ENCODE measurements at places on chromosomes 12 and 14. TPM values are rescaled to one million over a fixed set of nuclear protein-coding genes. Genes with fewer than 3 reads are reported as not detected.

Gene PLEKHG7
- total RNA-seq: not detected

Gene GCH1
- total RNA-seq: 2.7 TPM

Gene IL26
- total RNA-seq: not detected

Gene KRT72
- total RNA-seq: not detected

Gene SLC6A15
- not detected for total RNA-seq

Gene KRT81
- total RNA-seq: not detected

Gene TMTC3
- total RNA-seq: 7.8 TPM

Gene RAD51AP1
- 1.9 TPM for total RNA-seq

Gene COQ5
- total RNA-seq: 44.7 TPM

GRCh38 chr12:93109551-93110203 is 180.6 kb upstream of the EEA1 start:
- no peak for DNase-seq

GRCh38 chr12:122917507-122918121 is 21.7 kb upstream of the VPS37B start:
- DNase-seq: peak; percentile 52

- DNase-seq: no peak
Measured at GRCh38 chr12:92921877-92922276, 7.2 kb downstream of the EEA1 start.

DNA sequence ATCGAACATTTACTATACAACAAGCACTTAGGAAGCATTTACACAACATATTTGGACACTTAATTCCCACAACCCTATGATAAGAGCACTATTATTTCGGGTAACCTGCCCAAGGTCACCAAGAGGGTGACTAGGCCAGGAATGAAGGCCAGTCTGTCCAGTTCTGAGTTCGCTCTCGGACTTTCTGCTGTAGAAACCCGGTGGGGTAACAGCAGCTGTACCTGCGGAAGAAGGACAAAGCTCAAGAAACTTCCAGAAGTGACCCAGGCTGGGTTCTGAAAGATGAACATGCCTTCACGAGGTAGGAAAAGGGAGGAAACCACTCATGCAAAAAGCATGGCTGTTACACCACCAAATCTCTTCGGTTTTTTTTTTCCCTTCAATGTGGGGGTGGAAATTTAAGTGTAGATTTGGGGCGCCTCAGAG is 10.8 kb downstream of the PLA2G1B start:
- DNase-seq: no peak

DNA sequence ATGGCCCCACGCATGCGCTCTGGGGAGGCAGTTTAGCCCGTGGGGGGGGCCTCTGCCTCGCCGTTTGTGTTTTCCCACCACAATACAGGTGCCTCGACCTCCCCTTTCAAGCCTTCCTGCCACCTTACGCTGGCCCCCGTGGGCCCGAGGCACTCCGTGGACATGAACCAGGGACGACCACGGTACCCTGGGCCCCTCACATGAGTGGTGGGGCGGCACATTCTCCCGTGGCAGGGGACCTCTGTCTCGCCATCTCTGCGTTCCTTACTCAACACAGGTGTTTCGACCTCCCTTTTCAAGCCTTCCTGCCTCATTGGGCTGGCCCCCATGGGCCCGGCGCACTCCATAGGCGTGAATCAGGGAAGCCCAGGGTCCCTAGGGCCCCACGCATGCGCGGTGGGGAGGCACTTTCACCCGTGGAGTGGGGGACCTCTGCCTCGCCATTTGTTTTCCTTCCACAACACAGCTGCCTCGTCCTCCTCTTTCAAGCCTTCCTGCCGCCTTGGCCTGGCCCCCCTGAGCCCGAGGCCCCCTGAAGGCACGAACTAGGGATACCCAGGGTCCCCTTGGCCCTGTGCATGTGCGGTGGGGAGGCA is 339.5 kb downstream of the ALG10 start:
- no peak for DNase-seq

- DNase-seq: no peak
Measured at GRCh38 chr12:65935906-65936901, 111.9 kb downstream of the HMGA2 start.

DNA sequence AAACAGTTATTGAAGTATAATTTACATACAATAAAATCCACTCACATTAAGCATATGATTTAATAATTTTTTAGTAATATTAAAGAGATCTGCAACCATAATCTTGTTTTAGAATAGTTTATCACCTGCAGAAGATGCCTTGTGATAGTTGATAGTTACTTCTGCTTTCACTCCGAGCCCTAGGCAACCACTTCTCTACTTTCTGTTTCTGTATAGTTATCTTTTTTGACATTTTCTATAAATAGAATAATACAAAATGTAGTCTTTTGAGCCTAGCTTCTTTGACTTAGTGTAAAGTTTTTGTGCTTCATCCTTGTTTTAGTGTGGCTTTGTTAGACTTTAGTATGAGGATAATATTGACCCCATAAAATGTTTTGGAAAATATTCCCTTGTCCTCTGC is 111.0 kb downstream of the MNAT1 start:
- DNase-seq: no peak

DNA sequence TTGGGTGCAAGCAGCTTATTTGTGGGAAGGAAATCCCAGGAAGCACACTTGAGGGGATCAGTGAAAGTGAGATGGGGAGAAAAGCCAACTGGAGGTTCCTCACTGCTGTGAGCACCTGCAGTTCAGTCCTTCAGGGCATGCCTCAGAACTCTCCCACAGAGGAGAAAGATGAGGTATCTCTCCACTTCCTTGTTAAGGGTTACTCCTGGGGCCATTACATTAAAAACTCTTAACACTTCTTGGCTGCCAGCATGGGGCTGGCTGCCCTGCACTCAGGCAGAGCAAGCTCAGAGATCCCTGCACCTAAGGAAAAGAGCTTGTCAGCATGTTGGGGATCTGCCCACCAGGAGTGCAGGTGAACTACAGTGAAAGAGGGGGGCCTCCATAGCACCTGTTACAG is 28.8 kb downstream of the FERMT2 start:
- DNase-seq: no peak

DNA sequence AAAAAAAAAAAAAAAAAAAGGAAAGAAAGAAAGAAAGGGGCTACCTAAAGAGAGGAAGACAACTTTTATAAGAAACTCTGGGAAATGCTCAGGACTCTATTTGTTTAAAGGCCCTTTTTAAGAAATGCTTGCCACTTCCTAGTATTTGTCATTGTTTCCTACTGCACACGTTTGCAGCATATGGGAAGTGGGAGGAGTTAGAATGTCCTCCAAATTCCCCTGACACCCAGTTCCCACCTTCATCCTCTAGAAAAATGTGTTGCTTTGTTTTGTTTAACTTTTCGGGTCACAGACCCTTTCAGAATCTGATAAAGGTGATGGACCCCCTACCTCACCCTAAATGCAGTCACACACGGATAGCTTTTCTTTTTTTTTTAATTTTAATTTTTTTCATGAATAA is 40.8 kb downstream of the NINJ2 start:
- DNase-seq: no peak

DNA sequence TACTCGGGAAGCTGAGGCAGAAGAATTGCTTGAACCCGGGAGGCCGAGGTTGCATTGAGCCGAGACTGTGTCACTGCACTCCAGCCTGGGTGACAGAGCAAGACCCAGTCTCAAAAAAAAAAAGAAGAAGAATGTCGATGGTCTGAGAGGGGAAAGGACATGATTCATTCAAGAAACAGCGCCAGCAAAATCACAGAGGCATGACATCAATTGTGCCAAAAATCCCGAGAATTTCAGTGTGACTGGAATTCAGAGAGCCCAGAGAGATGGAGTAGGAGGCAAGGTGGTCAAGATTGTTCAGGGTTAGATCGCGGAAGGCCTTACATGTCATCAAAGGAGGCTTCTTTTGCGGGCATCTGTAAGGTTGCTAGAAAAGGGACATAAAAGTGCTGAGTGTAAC is 483.3 kb downstream of the VRK1 start:
- no peak for DNase-seq

GRCh38 chr12:131371401-131372170 is 339.3 kb upstream of the SFSWAP start:
- no peak for DNase-seq

DNA sequence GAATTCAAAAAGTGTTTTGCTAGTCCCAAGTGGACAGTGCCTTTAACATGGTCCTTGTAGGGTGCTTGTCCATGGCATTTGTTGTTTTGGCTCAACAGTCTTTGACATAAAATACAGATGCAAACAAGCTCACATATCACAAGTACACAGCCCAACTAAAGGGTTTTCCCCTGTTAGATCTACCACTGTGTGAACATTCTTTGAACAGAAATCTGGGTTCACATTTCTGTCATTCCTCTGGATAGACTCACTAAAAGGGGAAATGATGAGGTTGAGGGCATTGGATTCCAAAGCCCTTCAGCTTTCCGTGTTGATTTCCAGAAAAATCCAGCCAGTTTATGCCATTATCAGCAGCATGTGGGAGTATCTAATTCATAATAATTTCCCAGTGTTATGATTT is 54.1 kb downstream of the EP400 start:
- DNase-seq: no peak

DNA sequence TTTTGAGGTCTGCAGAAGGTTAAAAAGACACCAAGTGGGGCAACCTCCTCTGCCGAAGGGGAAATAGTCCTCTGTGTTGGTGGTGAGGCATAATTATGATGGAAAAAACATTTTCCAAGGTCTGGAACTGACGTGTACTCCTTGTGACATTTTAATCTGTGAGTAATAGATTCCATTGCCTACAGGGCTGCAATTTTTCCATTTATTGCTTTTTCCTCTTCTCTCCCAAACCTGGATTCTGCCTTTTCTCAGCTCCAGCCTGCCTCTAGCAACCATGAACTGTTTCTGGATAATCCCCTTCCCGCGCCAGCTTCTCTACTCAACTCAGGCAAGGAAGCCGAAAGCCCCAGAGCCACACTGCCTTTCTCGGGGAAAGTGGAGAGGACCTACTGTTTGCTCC is 230.1 kb upstream of the PLXNC1 start:
- no peak for DNase-seq

- DNase-seq: no peak
Measured at GRCh38 chr14:102544046-102544746, 34.6 kb upstream of the ANKRD9 start.

DNA sequence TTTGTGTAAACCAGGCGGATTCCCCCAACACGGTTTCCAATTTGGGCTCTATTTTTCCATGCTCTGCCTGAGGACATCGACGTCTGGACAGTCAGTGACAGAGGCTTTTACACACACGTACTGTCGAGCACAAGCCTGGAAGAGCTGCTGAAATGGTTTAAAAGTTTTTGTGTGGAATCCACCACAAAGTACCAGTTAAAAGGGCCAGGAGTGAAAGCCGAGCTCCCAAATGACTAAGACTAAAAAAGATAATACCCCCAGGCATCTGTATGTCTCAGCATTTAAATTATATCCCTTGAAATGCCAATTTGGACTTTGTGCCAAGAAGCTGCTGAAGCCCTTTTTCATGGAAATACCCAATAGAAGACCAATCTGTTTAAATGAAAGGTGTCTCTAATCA is 173.2 kb downstream of the EGLN3 start:
- no peak for DNase-seq

DNA sequence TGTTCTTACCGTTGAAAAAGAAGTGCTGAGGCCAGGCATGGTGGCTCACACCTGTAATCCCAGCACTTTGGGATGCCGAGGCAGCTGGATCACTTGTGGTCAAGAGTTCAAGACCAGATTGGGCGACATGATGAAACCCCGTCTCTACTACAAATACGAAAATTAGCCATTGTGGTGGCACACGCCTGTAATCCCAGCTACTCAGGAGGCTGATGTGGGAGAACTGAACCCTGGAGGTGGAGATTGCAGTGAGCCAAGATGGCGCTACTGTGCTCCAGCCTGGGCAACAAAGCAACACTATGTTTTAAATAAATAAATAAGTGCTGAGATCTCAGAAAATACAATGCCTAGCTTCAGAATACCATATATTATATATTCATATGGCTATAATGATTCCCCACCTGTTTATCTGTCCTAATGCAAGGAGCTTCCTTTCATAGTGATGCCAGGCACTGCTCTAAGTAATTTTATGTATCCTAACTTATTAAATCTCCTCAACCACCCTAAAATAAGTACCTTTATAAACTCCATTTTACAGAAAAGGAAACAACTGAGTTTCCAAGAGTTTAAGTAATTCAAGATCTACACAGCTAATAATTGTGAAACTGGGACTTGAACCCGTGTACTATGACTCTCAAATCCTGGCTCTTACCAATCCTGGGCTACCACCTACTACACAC is 7.3 kb downstream of the PHLDA1 start:
- DNase-seq: no peak

DNA sequence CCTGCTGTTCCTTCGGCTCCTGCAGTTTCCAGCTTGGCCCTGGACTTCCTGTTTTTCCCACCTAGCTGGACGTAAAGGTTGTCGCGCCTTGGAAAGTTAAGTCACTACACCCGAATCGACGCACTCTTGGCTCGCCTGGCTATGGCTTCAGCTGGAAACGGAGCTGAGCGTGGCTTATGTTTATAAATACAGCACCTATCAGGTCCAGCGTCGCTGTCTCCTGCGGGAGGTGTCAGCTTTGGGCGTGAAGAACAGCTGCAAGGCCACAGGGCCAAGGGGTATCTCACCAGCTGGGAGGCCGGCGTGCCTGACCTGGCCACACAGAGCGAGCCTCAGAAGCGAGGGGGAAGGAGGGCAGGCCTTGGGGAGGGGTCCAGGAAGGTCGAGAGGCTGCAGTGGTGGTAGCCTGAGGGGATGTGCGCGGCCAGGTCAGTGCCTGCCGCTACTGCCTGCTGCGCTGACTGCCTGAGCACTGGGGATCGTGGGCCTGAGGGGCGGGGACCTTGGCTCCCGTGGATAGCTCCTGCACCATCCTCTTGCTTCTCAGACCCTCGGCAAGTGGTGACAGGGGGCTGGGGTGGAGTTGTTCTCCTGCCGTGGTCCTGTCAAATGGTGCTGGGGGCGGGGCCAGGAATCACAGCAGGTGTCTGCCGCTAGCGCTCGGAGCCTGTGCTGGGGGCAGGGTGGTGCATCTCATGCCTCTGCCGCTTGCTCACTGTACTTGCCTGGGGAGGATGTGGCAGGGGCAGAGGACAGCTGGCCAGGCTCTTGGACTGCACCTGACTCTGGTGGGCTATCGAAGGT is 12.5 kb downstream of the PACS2 start:
- no peak for DNase-seq

DNA sequence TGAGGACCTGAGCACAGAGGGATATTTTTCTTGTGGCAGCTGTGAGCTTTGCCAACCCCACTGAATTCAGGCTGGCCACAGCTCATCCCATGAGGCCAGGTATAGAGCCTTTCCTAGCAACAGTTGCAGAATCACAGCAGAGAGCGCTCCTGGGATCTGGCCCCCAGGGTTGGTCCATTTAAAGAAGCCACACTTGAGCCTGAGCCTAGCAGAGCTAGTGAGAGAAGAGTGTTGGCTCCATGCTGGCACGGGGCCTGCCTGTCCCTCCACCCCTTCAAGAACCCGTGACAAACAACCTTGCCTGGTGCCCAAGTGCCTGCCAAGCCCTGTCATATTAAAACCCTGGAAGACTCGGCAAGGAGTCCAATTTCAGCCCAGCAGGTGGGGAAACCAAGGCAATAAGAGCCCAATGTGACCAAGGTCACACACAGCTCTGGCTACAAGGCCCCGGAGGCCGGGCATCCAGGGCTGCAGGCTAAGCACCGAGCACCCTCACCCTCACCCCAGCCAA is 91.6 kb downstream of the LRRC74A start:
- peak; percentile 69 for DNase-seq

Data from heart left ventricle (tissue), 16 donors.